ENCODE measurements at places on chromosomes 2 and 18. TPM values are rescaled to one million over a fixed set of nuclear protein-coding genes. Genes with fewer than 3 reads are reported as not detected.

GRCh38 chr2:37388074-37388473 lies 43.6 kb downstream of the QPCT start:
- DNase-seq, result no peak

DNA sequence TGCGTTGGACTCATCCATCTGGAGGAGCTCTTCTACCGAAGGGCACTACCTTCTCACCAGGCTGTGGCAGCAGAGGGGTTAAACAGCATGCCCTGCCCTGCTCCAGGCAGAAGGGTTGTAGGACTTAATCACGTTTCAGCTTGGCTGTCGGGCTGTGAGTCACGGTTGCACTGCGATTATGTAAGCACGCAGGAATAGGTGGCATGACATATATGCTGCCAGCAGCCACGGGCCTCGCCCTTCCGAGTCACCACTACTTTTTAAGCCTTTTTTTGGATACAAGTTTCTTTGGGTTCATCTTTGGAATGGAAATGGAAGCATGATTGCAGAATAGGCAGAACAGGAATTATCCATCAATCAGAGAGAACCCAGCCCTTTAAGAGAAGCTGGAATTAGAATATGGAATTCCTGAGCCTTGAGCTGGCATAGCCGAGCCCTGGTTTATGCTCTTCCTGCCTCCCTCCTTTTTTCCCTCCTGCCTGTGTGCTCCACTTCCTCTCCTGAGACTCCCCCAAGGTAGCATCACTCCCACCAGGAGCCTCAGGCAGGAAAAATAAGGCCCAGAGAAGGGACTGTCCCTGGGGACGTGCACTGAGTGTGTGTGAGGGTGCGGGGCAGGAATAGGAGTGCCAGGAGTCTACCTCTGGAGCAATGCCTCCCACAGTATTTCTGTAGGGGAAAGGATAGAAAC lies 86.8 kb downstream of the SEMA4F start:
- DNase-seq, result no peak

- no peak for DNase-seq
Measured at GRCh38 chr2:44928483-44929158, 12.9 kb upstream of the SIX3 start.

DNA sequence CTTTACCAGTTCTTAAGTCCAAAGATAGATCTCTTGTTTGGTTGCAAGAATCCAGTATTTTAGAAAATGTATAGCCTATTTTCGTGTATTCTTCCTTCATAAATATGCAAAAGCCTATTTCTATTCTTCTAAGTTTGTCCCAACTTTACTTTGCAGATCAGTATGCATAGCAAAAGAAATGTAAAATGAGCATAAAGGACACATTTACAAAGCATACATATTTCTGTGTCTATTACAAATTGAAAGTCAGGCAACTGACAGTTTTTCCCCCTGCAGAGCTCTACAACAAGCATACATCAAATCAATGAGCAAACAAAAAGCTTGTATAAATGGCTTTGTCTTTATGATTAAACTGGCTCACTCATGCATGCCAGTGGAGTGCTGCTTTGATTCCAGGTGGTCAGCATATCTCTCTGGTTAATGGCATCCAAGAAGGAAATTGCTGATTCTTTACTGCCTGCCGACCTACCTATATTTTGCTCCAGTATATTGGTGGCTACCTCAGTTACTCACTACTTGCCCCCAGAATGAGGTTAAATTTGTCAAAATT lies 10.0 kb upstream of the VPS54 start:
- no peak for DNase-seq

DNA sequence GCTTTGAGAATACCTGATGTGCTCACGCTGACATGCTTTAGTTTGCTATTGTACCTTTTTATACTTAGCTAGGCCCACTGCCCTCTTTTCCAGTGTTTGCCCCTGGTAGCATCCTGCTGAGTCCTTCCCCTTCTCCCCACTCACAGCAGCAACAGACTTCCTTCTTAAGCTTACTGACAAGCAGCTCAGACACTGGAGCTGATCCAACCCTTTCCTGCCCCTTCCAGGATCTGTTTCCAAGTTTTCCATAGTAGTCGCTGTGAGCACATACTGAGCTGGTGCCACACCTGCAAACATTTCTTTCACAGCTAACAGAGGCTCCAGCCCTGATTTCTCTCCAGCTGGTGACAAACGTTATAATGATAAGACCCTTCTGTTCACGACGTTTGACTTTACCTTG lies 991.4 kb upstream of the CELF4 start:
- DNase-seq, result no peak

DNA sequence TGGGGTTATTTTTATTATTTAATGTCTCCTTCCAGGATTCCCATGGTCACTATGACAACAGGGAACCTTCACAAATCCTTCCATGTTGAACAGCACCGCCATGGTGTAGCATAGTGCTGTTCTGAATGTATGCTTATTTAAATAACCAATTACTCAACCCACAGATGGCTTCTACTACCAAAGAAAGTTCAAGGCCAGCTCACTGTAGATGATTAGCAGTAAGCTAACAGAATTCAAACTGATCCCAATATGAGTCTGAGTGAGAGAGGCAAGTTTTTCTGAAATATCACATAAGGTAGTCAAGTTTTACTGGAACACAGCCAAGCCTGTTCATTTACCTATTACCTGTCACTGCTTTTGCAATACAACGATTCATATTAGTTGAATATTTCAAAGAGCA lies 51.2 kb downstream of the CLASP1 start:
- DNase-seq, result no peak

DNA sequence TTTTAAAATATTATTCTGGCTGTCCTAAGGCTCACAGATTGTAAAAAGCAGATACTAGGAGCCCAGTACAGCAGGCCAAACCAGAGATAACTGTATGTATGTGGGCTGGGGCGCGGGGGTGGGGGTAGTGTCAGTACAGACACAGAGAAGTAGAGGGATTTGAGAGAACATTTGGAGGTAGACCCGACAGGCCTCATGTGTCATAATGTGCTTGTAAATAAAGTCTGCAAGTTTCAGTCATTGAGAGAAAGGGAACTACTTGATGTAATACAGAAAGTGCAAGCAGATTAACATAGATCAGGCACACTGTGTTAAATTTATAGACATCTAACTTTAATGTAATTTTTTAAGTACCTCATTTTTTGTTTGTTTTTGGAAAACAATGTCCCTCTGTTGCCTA lies 7.4 kb upstream of the POLI start:
- DNase-seq, result no peak

- no peak for DNase-seq
Measured at GRCh38 chr2:241852981-241853631, 5.6 kb downstream of the PDCD1 start.

RAX gene
- not detected for total RNA-seq

PDIA6 gene
- total RNA-seq, result 205 TPM

ABCG8 gene
- total RNA-seq, result 81.2 TPM

LCT gene
- not detected for total RNA-seq

Measured in liver (tissue), 10 donors.